ENCODE measurements at places on chromosomes 13 and 19. TPM values are rescaled to one million over a fixed set of nuclear protein-coding genes. Genes with fewer than 3 reads are reported as not detected.

DNA sequence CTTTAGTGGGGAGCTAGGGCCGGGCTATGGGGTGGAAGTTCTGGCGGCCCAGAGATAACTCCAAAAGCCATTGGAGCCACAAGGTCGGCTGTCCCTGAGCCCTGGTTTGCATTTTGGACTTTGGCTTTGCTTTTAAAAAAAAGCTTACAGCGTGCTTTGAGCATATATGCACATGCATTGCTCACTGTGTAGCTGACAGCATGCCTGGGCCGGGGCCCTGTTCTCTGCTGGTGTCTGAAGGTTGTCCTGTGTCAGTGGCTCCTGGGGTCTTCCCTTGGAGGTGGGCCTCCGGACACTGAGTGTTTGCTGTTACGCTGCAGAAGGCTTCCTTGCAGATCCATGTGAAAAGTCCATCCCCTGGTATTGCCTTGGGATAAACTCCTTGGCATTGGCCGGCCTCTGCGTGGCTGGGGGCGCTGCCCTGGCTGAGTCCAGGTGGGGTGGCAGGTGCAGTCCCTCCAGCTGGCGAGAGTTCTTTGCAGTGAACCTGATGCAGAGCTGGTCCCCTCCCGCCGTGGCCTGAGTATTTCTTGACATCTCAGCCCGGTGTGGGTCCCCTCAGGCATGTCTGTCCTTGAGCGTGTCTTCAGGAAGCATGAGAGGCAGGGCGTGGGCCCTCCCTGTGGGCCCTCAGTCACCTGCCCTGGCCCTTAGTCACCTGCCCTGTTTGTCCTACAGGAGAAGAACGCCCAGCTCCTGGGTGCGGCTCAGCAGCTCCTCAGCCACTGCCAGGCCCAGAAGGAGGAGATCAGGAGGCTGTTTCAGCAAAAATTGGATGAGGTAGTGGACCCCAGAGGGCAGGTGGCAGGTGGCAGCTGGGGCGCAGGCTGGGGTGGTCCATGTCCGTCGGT lies 23.0 kb downstream of the PLEKHJ1 start:
- no peaks in the 10 kb centered on the region for H3K27me3 ChIP-seq
- no peak overlapping the region for H3K4me3 ChIP-seq
- H3K27ac ChIP-seq: no peak overlapping the region
- H3K4me1 ChIP-seq: no peaks in the 10 kb centered on the region
- H3K36me3 ChIP-seq: no peaks in the 10 kb centered on the region
- no peak for DNase-seq

GRCh38 chr13:42123600-42123999 lies 75.2 kb downstream of the DGKH start:
- H3K27me3 ChIP-seq: no peaks in the 10 kb centered on the region
- H3K27ac ChIP-seq: no peak overlapping the region
- no peak overlapping the region for H3K4me3 ChIP-seq
- DNase-seq: no peak
- no peaks in the 10 kb centered on the region for H3K36me3 ChIP-seq

DNA sequence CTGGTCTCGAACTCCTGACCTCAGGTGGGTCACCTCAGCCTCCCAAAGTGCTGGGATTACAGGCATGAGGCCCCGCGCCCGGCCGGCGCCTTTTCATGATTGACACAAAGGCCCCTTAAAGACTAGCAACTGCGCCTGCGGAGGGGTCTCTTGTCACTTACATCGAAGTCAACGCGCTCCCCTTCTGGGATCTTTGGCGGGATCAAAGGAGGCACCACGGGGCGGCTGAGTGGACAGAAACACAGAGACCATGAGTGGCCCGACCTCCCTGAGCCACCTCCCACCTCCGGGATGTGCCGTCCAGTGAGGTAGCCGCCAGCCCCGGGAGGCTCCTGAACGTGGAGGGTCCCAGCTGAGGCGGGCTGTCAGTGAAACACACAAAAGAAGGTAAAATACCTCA lies 7.3 kb downstream of the TNNT1 start:
- peaks cover 4% of the 10 kb centered on the region for H3K27me3 ChIP-seq
- H3K4me1 ChIP-seq: no peaks in the 10 kb centered on the region
- DNase-seq: no peak
- no peak overlapping the region for H3K4me3 ChIP-seq
- peaks cover 25% of the 10 kb centered on the region for H3K36me3 ChIP-seq
- peak overlapping the region; percentile 49 for H3K27ac ChIP-seq

DNA sequence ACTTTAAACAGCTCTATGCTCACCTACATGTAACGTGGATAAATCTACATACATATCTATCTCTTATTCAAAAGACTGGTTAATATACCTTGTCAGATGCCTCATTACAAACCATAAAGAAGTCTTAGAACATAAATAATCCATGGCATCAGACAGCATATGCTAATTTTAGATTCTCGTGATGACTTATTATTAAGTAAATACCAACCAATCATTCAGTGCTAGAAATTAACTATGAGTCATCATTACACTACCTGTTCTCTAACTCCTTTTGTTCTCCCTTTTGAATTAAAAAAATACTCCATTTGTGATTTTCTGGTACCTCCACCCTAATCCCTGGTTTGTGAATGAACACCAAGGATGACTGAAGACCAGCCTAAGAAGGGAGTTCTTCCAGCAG lies 754.3 kb upstream of the ARGLU1 start:
- no peak for DNase-seq
- no peaks in the 10 kb centered on the region for H3K36me3 ChIP-seq
- no peak overlapping the region for H3K4me3 ChIP-seq
- no peak overlapping the region for H3K27ac ChIP-seq

DNA sequence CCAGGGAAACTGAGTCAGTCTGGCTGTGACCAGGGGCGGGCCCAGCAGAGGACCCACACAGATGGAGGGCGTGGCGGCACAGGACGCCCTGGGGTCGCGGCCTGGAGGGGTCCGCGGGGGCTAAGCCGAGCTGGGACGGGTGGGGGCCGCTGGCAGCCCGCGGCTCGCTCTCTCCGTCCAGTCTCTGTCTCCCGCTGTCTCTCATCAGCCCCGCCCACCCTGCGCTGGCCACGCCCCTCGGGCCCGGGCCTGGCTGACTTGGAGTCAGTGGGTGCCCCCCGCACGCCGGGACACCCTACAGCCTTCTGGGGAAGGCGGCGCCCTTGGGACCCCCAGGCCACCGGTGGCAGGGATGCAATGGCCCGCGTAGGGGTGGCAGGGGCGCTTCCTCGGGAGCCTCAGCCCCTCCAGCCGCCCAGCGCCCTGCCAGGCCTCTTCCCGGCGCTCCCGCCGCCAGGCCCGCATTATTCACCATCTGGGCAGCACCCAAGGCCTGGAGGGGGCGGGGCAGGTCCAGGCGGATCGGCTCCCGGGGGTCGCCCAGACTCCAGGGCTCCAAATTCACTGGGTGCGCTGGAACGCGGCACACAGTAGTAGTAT lies at the start of gene TBXA2R:
TBXA2R (minus strand) TSS at position 186 of the 600 bp plus-strand sequence. CDS start 6,241 bp downstream, outside the sequence.
- H3K36me3 ChIP-seq: no peaks in the 10 kb centered on the region
- peaks cover 5% of the 10 kb centered on the region for H3K4me1 ChIP-seq
- H3K27me3 ChIP-seq: peaks cover 39% of the 10 kb centered on the region
- H3K4me3 ChIP-seq: peak within 1 kb of the TSS; percentile 62
- peak within 1 kb of the TSS; percentile 54 for H3K27ac ChIP-seq

GRCh38 chr13:47036294-47037008 lies 139.6 kb upstream of the HTR2A start:
- H3K27ac ChIP-seq: no peak overlapping the region
- no peak for DNase-seq
- no peaks in the 10 kb centered on the region for H3K4me1 ChIP-seq

DNA sequence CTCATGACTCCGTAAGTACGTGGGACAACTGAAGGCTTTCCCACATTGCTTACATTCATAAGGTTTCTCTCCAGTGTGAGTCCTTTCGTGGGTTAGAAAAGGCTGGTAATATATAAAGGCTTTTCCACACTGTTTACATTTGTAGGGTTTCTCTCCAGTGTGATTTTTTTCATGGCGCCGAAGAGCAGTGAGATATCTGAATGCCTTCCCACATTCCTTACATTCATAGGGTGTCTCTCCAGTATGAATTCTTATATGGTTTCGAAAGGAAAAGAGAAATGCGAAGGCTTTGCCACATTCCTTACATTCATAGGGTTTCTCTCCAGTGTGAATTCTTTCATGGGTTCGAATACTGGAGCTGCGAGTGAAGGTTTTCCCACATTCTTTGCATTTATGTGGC lies 29.5 kb downstream of the ZNF490 start:
- H3K27ac ChIP-seq: no peak overlapping the region
- no peaks in the 10 kb centered on the region for H3K4me1 ChIP-seq
- H3K27me3 ChIP-seq: no peaks in the 10 kb centered on the region
- no peak overlapping the region for H3K4me3 ChIP-seq
- H3K36me3 ChIP-seq: peaks cover 50% of the 10 kb centered on the region

Gene IGFL1
- total RNA-seq: not detected

GRCh38 chr13:79681069-79681468 lies 200.1 kb downstream of the NDFIP2 start:
- no peaks in the 10 kb centered on the region for H3K36me3 ChIP-seq
- H3K27ac ChIP-seq: no peak overlapping the region
- H3K27me3 ChIP-seq: no peaks in the 10 kb centered on the region
- no peak overlapping the region for H3K4me3 ChIP-seq
- no peak for DNase-seq

Gene STAP2
- total RNA-seq: 0.60 TPM

GRCh38 chr13:51765142-51765515 lies 38.8 kb downstream of the DHRS12 start:
- H3K4me3 ChIP-seq: no peak overlapping the region
- peak overlapping the region; percentile 10 for H3K27ac ChIP-seq
- DNase-seq: no peak
- peaks cover 5% of the 10 kb centered on the region for H3K36me3 ChIP-seq
- H3K4me1 ChIP-seq: no peaks in the 10 kb centered on the region

Gene PLPPR2
- 23.3 TPM for total RNA-seq

Gene PPM1N
- 0.60 TPM for total RNA-seq

- H3K27ac ChIP-seq: no peak overlapping the region
- peaks cover 7% of the 10 kb centered on the region for H3K36me3 ChIP-seq
- H3K27me3 ChIP-seq: no peaks in the 10 kb centered on the region
- H3K4me3 ChIP-seq: no peak overlapping the region
- H3K4me1 ChIP-seq: no peaks in the 10 kb centered on the region
- no peak for DNase-seq
Observed at GRCh38 chr19:904545-904944, 8.5 kb downstream of the R3HDM4 start.

DNA sequence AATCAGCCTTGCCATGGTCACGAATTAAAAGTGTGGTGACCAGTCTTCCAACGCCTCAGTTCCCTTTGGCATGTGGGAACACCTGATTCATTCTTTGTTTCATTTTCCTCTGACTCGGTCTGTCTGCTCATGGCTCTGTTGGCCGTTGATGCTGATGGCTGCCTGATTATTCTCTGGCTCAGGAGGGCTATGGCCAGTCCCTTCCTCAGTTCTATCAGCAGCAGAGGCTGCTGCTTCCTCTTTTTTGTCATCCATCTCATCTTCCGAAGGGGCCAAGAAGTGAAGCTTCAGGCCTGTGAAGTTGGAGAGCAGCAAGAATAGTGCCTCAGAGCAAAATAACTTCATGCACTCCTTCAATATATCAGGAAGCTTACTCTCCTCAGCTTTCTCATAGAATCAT lies 9.5 kb upstream of the MLNR start:
- no peak overlapping the region for H3K27ac ChIP-seq
- no peaks in the 10 kb centered on the region for H3K27me3 ChIP-seq
- no peaks in the 10 kb centered on the region for H3K36me3 ChIP-seq
- no peak for DNase-seq
- no peak overlapping the region for H3K4me3 ChIP-seq

GRCh38 chr19:45154064-45154827 lies 6.5 kb downstream of the NKPD1 start:
- no peaks in the 10 kb centered on the region for H3K36me3 ChIP-seq
- H3K4me3 ChIP-seq: peak overlapping the region; percentile 56
- H3K4me1 ChIP-seq: peaks cover 20% of the 10 kb centered on the region
- H3K27ac ChIP-seq: no peak overlapping the region

- no peaks in the 10 kb centered on the region for H3K27me3 ChIP-seq
- no peak for DNase-seq
- no peaks in the 10 kb centered on the region for H3K36me3 ChIP-seq
- H3K4me3 ChIP-seq: no peak overlapping the region
- H3K27ac ChIP-seq: no peak overlapping the region
Observed at GRCh38 chr13:46715363-46715762, 81.6 kb downstream of the ESD start.

DNA sequence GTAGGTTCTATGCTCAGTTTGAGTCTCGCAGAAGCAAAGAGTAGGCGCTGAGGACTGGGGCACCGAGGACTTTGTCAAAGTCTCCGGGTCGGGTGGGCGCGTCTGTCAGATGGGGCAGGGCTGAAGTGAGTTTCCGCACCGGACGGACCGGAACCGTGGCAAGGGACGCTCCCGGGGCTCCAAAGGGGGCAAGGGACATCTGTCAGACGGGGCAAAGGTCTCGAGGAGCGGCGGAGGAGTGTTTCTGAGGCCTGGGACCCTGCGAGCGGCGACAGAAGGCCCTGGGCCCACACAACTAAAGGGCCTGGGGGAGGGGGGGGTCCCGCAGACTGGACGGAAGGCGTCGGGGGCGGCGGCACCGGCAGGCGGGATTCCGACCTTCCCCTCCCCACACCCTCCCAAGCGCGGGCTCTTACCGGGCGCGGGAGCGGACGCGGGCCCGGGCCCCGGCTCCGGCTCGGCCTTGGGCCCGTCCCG lies 13.3 kb upstream of the AKAP8L start:
- peak overlapping the region; percentile 82 for H3K27ac ChIP-seq
- H3K36me3 ChIP-seq: peaks cover 29% of the 10 kb centered on the region
- H3K4me1 ChIP-seq: peaks cover 18% of the 10 kb centered on the region
- no peak for DNase-seq

- peaks cover 20% of the 10 kb centered on the region for H3K4me1 ChIP-seq
- peak within 1 kb of the TSS; percentile 78 for H3K27ac ChIP-seq
- peak; percentile 62 for DNase-seq
- no peaks in the 10 kb centered on the region for H3K36me3 ChIP-seq
Observed at GRCh38 chr19:14072535-14073260, at the start of gene MISP3. TSS of gene MISP3 (plus strand) at chr19:14072786. CDS start at chr19:14073310, 524 bp downstream.
